Cardiac muscle cell (in vitro differentiated cells and primary cell): ENCODE measurements at places on chromosomes 1 and 21.

GRCh38 chr1:63643517-63643916, 50.3 kb downstream of the PGM1 start:
- DNase-seq = no peak

DNA sequence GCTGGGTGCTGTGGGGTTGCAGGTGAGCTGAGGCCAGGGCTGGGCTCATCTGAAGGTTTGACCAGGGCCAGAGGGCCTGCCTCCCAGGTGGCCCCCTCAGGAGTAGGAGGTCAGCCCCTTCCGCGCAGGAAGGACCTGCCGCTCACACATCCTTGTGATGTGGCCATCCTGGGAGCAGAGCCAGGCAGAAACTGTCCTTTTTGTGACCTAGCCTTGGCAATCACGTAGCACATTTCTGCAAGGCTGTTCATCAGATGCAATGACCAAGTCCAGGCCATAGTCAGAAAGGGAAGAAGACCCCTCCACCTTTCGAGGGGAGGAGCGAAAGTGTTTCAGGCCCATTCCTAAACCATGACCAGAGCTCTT, 55.5 kb upstream of the TRAPPC10 start:
- DNase-seq = no peak

GRCh38 chr21:34157521-34157920, 84.1 kb downstream of the MRPS6 start:
- no peak for DNase-seq

DNA sequence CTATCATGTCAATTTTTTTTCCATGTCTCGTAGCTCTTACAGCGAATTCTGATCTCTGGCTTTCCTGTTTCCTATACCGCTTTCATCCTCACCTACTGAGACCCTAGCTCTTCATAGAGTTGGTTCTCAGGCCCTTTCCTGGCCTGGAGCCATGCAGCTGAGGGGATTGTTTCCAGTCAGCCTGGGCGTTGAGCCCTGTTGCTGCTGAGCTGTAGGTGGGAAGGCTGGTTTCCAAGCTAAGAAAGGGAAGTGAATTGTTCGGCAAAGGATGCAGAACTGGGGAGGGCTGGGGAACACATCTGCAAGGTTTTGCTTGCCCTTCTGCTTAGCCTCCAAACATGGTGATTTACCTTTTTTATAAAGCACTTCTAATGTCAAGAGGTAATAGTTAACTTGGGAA, 41.5 kb downstream of the SPATA46 start:
- no peak for DNase-seq

DNA sequence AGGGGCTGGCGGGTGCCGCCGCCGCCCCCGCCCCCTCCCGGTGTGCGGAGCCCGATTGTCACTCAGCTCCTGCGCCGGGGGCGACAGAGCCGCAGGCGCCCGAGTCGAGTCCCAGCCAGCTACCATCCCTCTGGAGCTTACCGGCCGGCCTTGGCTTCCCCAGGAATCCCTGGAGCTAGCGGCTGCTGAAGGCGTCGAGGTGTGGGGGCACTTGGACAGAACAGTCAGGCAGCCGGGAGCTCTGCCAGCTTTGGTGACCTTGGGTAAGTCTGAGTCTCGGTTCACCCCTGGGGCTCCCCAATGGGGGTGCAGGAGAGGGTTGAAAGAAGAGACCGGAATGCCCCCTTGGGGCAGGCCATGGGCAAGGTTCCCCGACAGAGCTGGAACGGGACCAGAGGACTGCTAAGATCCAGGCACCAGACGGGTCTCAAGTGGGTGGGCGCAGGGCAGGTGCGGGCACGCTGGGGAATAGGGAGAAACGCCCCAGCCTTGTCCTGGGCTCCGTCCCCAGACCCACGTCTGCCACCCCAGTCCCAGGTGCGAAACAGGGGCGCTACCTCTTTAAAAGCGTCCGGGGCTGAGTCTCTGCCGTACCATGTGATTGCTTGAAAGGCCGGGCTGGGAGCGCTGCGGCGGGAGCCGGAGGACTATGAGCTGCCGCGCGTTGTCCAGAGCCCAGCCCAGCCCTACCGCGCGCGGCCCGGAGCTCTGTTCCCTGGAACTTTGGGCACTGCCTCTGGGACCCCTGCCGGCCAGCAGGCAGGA, at the start of gene ADORA1:
Gene ADORA1, plus strand, starts transcription at position 61 of the 765 bp plus-strand sequence. CDS start 1,116 bp downstream, outside the sequence.
- DNase-seq = peak; percentile 70

- DNase-seq = peak; percentile 24
These were observed 184.8 kb upstream of the VAMP3 start for GRCh38 chr1:7586031-7586941.

DNA sequence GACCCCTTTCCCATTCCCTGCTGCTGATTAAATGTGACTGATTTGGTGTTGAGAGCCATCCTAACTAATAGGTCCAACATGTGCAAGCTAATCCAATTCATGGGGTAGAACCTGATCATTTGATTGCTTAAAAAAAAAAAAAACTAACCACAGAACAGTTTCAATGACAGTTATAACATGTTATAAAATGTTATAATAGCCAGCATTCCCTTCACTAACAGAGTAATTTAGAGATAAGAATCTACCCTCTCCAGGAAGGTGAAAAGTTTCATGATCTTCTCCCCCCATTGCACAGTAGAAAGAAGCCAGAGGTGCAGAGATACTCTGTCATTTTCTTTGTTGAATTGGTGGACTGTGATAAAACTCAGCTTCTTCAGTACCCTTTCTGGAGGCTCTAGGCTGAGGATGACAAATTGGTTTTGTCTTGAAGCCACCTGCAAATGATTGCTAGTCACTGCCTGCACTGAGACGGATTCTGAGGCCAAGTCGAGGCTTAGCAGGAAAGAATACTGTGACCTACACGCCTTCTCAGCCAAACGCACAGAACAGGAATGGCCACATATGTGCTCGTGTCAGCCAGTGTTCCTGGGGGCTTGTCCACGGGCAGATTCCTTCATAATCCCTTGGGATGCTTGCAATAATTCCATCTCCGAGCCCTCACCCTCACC, 215.7 kb upstream of the IRF2BP2 start:
- no peak for DNase-seq
